T-cell (primary cell): ENCODE measurements at places on chromosomes 3 and 15.

- no peak for DNase-seq
Observed at GRCh38 chr15:53721334-53722087, 38.0 kb downstream of the WDR72 start.

- no peak for DNase-seq
Observed at GRCh38 chr3:46948830-46949671, 27.5 kb downstream of the CCDC12 start.

- no peak for DNase-seq
Observed at GRCh38 chr3:58551636-58552180, 14.7 kb upstream of the ACOX2 start.

- no peak for DNase-seq
Observed at GRCh38 chr15:41836713-41837454, 1.8 kb upstream of the PLA2G4B start.

- no peak for DNase-seq
Observed at GRCh38 chr3:146464005-146464595, 5.3 kb downstream of the PLSCR2 start.

DNA sequence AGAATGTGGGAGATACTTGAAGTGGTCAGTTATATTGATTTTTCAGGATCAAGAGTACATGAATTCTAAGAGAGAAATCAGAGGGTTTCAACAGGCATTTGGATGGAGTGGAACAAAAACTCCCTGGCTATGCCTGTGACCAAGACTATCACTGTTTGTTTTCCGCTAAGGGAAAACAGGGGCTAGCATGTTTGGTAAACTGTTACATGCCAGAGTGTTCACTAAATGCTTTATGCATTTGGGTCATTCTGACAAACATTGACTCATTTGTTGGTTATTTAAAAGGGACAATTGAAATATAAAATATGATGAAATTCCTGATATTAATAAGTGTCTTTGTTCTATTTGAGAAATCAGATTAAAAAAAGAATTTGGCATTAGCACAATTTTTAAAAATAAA lies 603.9 kb upstream of the KCNMB2 start:
- no peak for DNase-seq

- no peak for DNase-seq
Observed at GRCh38 chr3:133119176-133119575, 81.0 kb downstream of the TMEM108 start.

DNA sequence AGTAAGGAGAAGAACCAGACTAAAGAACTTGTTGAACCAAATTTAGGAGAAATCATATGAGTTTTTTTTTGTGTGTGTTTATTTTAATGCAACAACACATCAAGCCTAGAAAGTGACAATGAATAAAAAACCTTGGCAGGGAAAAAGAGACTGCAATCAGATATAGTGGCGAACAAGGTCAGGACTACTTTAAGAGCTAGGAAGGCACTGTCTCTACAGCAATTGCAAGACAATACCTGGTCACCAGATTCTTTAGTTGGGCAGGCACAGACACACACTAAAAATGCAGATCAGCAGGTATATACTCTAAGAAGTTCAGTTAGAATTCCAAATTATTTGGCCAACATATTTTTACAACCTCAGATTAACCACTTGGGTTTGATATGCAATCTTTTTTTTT lies 30.8 kb upstream of the GMPPB start:
- no peak for DNase-seq

DNA sequence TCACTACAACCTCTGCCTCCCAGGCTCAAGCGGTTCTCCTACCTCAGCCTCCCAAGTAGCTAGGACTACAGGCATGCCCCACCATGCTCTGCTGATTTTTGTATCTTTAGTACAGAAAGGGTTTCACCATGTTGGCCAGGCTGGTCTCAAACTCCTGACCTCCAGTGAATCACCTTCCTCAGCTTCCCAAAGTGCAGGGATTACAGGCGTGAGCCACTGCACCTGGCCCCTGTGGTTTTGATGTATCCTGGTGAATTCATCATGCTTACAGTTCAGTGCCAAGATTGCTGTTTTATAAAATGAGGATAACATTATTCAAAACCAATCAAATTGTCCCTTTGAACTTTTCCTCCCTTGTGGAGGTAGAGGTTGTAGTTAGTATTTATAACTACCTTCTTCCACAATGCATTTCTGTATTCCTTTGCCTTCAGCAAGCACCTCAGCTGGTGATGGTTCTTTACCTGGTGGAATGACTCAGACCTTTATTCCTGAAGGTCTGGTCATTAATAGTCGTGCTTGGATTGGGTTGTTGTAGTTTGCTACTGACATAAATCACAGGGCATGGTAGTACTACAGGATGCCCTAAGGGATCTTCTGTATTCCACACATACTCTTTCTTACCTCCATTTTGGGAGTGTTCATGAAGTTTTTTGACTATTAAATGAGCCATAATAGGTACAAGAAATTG lies 76.9 kb downstream of the UBP1 start:
- DNase-seq, result no peak

DNA sequence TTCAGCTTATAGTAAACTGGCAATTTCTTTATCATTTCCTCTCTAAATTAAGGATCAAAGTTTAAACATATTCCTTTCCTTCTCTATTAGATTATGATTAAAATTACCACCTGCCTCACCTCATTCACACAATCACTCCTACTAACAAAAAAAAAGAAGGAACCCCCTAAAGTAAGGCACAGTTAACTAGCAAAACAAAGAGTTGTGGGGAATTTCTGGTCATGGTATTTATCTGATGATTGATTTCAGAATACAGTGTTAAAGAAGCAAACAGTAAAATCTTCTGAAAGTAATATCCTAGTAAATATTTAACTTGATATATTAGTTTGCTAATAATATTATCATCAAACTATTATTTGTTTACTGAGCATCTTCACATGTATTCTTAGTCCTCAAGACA lies 8.8 kb downstream of the GBE1 start:
- DNase-seq, result no peak
